ENCODE measurements at places on chromosomes 13 and 19.

DNA sequence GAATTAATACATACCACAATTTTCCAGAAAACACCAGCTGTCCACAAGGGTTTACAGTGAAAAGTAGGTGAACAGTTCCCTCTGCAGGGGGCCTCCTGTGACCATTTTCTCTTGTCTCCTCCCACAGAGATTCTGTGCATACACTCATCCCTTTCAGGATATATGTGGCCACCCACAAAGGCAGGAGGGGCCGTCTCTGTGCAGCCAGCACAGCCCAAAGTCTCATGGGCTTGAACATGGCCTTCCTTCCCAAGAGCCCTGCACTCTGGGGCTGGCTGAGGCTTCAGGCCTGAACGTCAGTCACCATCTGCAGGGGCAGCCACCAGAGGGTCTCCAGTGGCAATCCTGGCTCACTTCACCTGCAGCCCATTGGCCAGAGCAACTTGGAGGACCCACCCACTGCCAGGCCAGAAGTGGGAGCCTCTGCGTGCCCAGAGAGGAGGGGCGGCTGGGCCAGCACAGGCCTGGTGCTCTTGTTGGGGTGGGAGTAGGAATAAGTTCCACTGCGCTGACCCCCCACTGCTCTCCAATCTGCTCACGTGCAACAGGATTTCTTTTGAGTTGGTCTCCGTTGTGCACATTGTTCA, 25.1 kb downstream of the TMEM161A start:
- DNase-seq: no peak

DNA sequence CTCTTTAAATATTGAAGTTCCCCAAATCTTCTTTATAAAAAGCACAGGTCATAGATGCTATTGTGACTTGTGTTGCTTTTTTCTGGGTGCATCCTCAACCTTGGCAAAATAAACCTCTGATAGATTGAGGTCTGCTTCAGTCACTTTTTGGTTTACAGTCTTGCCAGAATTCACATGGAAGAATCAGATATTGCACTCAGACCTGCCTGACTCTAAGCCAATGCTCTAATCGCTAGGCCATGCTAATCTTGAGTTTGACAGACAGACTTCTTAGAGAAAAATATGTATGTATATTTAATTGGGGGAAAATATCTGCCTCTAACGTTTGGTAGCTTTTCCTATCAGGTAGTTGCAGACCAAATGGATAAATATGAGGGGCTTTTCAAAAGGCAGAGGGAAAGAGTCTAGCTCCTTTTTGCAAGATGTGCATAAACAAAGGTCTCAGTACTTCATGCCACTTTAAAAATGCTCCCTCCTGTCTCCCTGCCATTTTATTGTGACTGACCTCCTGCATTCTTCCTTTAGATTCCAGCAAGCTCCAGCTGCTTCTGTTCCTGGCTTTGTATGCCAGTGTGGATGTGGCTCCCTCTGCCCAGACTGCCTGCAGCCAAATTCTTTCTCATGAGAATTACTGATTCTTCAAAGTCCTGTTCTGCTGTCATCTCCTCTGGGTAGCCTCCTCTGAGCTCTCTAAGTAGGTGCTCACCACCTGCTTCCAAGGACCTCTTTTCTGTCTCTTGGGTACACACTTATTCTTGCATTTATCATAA, 42.4 kb upstream of the RFC3 start:
- DNase-seq: no peak

DNA sequence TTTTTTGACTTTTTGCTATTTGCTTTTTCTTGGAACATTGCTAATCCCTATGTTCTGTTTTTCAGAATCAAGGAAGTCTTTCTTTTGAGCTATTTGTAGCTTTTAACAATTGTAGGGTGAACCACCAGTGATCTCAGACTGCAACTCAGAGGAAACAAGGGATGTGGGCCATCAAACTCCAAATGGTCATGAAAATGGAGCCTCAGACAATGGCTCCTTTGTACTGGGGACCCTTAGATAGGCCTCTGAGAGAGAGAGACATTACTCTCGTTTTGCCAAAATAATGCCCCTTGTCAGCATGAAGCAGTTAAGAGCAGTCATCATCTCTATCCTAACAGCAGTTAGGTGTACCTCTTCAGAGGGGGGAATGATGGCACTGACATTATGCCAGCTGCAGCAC, 56.4 kb upstream of the GJB6 start:
- DNase-seq: no peak

GRCh38 chr19:10452726-10453618, 32.6 kb downstream of the PDE4A start:
- no peak for DNase-seq

DNA sequence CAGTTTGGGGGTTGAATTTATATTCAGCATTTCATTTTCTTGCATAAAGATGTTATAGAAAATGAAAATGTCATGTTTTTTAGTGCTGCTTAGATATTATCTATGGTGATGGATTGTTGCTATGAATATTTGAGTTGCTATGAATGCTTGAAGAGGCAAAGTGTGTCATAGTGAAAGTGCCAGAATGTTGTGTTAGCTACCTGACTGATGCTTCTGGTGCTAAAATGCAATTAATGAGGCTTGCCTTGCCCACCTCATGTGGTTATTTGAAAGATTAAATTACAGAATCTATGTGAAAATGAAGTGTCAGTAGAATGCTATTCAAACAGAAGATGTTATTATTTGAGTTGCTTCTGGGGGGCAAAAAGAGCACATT, 62.7 kb upstream of the MYCBP2 start:
- DNase-seq: no peak

DNA sequence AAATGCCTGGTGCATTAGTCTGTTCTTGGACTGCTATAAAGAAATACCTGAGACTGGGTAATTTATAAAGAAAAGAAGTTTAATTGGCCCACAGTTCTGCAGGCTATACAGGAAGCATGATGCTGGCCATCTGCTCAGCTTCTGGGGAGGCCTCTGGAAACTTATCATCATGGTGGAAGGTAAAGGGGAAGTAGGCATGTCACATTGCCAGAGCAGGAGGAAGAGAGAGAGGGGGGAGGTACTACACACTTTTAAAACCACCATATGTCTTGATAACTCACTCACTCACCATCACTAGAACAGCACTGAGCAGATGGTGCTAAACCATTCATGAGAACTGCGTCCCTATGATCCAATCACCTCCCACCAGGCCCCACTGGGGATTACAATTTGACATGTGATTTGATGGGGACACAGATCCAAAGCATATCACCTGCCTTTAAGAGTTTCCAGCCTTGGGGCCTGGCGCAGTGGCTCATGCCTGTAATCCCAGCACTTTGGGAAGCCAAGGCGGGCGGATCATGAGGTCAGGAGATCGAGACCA, 219.0 kb downstream of the KATNAL1 start:
- no peak for DNase-seq

DNA sequence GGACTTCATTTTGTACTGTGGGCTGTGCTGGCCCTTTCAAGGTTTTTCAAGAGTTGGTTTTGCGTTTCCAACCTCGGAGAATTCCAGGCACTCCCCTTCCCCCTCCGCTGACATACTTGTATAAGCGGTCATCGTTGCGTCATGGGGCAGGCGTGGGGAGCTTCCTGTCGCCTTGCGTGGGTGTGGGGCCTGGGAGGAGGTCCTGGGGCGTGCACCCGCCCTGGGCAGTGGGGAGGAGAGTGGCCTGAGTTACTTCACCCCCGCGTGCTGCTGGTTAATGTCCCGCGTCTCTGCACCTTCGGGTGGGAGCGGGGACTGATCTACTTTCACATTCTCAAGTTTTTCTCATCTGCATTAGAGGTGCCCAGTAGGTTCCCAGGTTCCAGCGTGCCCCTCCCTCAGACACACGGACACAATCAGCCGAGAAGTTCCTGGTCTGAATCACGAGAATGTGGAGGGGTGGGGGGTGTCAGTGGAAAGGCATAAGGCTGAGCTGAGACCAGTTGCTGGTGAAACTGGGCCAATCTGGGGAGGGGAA, 4.1 kb downstream of the IER2 start:
- DNase-seq: peak; percentile 55

DNA sequence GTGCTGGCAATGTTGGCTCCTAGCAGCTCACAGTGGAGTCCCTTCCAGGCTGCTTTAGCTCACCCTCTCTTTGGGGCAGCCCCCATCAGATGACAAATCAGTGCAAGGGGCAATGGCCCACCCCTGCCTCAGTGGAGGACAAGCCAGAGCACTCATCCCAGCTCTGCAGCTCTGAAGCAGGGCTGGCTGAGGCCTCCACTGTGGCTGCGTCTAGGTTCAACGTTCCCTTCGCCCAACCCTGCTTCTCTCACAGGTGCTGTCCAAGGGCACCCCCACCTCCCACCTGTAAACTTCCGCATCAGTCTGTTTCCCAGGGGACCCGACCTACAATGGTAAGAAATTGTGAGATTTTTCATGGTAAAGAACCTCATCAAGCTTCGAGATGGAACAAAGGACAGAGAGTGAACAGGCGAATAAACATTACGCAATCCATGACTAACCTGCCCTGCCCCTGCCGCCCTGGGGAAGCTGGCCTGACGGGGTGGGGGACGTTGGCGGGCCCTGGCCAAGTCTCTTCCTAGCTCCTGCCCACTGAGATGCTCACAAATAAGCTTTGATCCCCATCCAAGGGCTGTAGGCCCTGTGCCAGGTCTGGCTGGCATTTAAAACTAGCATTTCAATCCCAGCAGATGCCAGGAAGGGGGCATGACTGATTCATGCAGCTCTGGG, 40.5 kb downstream of the DZIP1 start:
- no peak for DNase-seq

DNA sequence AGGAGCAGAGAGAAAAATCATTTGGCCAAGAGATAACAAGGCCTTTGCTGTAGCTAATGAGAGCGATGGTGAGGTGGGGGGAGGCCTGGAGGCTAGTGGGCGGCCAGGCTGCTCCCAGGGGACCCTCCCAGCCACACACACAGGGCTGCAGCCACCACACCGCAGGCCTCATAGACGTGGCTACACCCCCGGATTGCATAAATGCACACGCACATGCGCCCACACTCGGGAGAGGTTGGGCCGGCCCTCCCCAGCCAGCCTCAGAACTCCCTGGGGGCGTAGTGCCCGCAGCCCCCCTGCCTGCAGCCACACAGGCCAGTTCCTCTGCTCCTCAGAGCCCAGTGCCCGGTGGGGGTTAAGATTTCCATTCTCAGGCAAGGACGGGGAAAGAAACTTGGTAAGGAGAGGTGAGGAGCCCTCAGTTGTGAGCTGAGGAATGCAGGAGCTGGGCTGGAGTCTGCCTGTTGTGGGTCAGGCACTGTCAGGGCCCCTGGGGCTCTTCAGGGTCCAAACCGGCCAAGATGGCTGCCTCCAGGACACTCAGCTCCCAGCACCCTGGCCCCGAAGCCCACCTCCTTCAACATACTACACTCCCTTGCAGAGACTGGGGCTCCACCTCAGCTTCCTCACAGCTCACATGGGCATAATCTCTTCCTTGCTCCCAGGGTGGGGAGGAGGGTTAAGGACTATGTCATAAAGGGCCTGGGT, 8.0 kb downstream of the PTH2 start:
- DNase-seq: no peak

DNA sequence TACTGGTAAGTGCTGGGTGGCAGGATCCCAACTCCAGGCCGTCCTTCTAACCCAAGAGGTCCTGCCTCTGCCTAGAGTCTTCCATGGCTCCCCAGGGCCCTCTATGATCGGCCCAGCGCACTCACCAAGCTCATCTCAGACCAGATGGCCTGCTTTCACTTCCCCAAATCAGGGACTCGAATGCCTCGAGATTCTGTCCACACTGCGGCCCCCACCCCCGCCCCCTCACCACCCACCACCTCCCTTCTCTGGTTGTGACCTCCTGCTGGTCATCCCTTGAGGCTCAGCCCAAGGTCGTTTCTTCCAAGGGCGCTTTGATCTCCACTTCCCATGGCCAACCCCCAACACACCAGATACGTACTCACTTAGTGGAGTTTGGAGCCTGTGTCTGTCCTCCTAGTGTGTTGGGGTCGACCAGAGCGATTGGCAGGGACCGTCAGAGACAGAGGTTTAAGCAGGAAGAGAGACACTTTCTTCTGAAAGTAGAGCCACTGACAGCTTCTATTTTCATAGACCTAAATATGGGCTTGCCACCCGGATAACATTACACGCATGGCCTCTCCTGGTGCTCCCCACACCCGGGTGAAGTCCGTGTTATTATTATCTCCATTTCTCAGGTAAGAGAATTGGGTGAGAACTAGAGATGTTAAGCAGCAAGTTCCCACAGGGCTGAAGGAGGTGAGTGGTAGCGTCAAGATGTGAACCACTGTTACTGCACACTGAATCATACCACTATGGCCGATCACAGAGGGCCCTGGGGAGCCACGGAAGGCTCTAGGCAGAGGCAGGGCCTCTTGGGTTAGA, at the start of gene FCER2:
TSS of gene FCER2 (minus strand) at position 478 of the 804 bp plus-strand sequence. CDS start 2,371 bp downstream, outside the sequence.
- DNase-seq: no peak

DNA sequence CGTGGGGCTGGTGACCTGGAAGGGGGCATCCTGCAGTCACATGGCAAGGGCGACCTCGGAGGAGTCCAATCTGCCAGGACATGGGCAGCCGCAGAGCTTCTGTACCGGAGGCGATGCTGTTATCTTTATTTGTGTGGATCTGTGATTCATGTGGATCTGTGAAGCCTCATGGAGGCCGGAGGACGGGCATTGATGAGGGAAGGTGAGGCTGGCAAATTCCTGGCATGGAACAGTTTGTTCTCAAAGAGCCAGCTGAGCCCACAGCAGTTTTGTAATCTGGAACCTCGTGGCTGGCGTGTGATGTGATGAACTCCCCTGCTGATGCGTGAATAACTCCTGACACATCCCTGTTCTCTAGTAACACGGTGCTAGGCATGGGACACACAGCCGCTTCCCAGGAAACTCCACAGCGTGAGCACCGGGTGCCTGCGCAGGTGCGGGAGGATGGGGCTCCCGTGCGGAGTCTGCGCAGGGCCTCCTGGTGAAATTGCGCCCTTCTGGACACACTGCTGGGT, 40.4 kb downstream of the ATP11A start:
- no peak for DNase-seq

GRCh38 chr13:27183561-27184147, 12.0 kb upstream of the USP12 start:
- DNase-seq: no peak

DNA sequence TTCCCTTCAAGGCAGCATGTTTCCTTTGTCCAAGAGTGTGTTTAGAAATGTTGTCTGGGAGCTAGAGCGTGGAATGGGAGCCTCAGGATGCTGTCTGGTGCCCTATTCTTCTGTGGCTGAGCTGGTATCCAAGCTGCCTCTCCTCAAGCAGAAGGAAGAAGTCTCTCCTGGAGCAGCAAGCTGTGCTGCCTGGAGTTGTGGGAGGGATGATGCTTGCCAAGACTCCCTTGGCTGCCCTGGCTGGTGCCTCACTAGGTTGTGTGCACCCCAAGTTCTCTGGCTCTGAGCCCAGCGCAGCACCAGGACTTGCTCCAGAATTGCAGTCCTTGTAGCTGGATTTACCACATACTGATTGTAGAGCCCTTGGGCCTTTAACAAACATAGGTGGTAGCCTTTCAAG, 4.7 kb upstream of the CYP4F3 start:
- no peak for DNase-seq

GRCh38 chr19:4980838-4981680, 12.1 kb downstream of the KDM4B start:
- DNase-seq: no peak

GRCh38 chr13:99996381-99996973, 14.9 kb downstream of the ZIC2 start:
- no peak for DNase-seq
